Urinary bladder (tissue), 4 donors: ENCODE measurements at places on chromosomes 2 and 18. TPM values are rescaled to one million over a fixed set of nuclear protein-coding genes. Genes with fewer than 3 reads are reported as not detected.

DNA sequence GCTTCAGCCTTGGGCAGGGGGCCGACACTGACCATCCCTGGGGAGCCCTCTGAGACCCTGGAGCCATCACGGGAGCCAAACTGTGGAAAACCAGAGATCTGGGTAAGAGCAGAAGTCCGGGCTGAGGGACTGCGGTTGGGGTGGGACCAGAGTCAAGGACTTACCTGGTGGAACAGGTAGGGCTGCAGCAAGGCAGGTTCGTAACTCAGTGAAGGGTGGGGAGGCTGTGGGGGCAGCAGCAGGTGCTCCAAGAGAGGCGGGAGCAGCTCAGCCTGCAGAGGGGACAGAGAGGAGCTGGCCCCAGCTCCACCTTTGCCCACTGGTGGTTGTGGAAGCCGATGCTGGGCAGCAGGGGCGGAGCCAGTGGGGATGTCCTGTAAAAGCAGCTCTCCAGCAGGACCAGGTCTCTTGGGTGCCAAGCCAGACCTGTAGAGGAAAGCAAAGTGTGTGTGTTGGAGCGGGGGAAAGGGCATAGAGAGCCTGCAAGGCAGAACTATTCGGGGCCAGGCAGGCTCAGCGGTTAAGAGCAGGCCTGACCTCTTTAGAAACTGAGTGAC is 6.7 kb downstream of the PTPRN start:
- DNase-seq = no peak

- DNase-seq = no peak
These were observed 27.4 kb upstream of the ERCC3 start for GRCh38 chr2:127321303-127321702.

DNA sequence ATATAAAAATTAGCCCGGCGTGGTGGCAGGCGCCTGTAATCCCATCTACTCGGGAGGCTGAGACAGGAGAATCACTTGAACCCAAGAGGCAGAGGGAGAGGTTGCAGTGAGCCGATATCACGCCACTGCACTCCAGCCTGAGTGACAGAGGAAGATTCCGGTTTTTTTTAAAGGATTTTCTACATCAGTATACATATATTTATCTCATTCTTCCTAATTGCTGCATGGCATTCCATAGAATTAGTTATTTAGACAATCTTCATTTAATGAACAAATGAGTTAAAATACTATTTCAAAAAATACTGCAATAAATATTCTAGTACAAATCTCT is 2.0 kb downstream of the GTF3C2 start:
- no peak for DNase-seq

- DNase-seq = no peak
These were observed 644 bp upstream of the DYM start for GRCh38 chr18:49460976-49461601.

- DNase-seq = no peak
These were observed 22.9 kb downstream of the SLC66A2 start for GRCh38 chr18:79928563-79928960.

GRCh38 chr2:82994151-82994550 is 1464.9 kb downstream of the SUCLG1 start:
- no peak for DNase-seq

GRCh38 chr18:8257851-8258434 is 351.3 kb upstream of the RAB12 start:
- DNase-seq = no peak

DNA sequence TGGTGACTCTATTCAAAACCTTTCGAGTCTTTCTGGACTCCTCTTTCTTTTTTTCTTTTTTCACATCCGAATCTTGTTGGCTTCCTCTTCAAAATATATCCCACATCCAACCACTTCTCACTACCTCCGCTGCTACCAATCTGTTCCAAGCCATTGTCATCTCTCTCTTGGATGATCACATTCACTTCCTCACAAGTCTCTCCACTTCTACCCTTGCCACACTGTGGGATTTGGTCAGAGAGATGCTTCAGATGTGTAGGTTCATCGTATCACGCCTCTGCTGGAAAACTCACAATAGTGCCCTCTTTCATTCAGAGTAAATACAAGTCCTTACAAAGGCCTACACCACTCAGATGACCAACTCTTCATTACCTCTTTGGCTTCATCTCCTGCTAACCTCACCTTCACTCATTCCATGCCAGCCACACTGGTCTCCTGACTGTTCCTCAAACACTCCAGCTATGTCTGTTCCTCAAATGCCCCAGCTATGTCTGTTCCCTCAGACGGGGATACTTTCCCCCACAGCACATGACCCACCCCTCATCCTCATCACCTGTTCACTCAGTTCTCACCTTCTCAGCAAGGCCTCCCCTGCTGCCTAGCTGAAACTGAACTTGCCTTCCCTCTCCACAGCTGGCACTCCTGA is 67.2 kb upstream of the PELI1 start:
- no peak for DNase-seq

GRCh38 chr2:5563411-5563810 is 128.8 kb upstream of the SOX11 start:
- no peak for DNase-seq

- DNase-seq = no peak
These were observed 50.7 kb upstream of the LINC00305 start for GRCh38 chr18:64199581-64199980.

DNA sequence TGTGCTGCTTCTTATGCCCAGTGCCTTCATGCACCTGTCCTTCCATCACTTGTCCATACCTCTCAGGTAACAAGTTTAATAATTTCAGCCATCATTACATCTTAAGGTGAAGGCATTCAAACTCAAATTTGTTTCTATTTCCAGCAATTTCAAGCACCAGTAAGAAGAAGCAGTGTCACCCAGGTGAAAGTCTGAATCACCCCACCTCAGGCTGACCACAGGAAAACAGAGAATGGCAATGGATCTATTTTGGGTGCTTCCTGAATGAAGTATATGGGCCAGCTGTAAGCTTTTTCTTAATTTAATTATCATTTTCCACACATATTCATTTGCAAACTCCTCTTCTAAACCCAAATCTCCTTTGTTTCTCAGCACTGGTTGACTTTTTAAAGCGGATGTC is 372.7 kb upstream of the SOX11 start:
- no peak for DNase-seq

- no peak for DNase-seq
These were observed 208.1 kb downstream of the VAPA start for GRCh38 chr18:10121786-10122515.

DNA sequence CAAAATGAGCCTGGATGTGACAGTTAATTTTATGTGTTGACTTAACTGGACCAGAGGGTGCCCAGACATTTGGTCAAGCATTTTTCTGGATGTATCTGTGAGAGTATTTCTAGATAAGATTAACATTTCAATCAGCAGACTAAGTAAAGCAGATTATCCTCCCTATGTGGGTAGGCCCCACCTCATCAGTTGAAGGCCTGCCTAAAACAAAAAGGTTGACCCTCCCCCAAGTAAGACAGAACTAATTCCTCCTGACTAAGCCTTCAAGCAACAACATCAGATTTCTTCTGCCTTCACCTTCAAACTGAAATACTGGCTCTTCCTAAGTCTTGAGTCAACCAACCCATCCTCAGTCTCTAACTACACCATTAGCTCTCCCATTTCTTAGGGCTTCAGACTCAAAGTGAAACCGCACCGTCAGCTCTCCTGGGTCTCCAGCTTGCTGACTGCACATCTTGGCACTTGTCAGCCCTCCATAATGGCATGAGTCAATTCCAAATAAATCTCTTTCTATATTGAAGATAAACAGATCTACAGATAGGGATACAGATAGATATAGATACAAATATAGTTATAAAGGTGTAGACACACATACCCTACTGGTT is 47.9 kb downstream of the MEMO1 start:
- no peak for DNase-seq

DNA sequence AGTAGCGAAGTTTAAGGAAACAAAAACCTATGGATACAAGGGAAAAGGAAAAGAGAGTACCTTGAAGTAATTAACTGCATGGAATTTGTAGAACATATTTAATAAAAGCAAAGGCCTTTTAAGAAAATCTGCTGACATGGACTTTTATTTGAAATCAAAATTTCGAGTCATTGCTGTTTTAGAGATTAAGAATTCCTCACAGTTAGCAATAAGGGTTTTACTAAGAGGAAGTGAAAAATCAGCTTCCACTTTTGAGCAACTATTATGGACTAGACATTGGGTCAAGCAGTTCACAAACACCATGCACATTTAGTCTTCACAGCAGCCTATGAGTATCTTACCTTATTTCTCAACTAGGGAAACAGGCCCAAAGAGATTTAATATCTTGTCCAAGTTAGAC is 876.3 kb downstream of the BCL11A start:
- no peak for DNase-seq

DNA sequence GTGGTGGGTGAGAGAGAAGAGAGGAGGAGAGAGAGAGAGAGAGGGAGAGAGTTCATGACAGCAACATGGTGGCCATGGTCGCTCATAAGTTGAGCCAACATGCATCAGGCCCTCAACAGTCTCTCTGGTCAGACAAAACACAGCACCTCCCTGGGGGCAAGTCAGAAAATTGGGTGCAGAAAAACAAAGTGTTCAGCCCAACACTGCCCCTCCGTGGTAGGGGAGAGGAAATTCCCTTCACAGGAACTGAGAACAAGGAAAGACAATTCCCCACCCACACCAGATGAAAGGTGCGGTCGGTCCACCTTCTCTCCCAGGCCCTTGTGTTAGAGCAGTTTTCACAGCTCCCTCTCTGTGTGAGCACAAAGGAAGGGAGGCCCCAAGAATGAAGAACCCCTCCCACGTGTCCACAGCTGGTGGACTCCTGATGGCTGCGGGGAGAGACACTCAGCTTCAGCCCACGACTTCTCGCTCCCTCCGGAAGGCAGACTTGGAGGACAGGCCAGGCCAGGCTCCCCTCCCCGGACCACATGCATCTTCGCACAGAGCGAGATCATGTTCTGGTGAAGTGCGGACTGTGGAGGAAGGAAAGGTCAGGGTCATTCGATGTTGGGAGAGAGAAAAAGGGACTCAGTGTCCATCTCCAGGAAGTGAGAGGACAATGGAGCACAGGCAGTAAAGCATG is 181.7 kb downstream of the ANAPC1 start:
- DNase-seq = no peak

GRCh38 chr18:77133835-77134496 is 1.4 kb upstream of the MBP start:
- no peak for DNase-seq

DNA sequence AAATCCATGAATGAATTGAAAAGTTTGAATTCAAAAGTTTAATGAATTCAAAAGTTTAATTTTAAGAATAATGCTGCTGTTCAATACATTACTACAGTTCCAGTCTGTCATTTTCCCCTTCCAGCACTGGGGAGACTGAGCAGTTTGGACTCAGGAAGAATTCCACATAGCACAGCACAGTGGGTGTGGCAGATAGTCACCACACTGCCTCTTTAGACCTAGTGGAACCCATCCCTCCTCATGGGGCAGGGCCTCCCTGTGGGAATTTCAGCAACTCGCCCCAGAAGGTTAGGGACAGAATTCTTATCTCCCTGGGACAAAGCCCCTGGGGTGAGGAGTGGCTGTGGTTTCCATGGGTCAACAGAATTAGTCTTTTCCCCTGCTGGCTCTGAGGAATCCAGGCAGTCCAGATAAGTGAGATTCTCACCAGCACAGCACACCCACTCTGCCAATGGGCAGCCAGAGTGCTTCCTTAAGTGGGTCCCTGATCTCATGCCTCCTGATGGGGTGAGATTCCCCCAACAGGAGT is 442.0 kb upstream of the SYT4 start:
- no peak for DNase-seq

- no peak for DNase-seq
These were observed 254.5 kb downstream of the DSEL start for GRCh38 chr18:67261931-67262552.

DNA sequence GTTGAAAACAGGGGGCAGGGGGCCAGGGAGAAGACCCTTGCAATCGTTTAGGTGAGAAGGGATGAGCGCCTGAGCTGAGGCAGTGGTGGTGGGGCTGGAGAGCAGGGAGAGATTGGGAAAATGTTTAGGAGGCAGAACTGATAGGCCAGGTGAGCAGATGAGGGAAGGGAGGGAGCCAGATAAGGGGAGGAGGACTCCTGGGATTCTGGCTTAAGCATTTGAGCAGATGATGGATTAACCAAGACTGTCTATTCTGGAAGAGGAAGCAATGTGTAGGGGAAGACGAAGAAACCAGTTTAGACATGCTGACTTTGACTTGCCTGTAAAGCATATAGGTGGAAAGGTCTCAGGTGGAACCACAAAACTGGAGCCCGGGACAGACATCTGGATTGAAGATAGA is 49.9 kb upstream of the ASPRV1 start:
- DNase-seq = no peak

- DNase-seq = no peak
These were observed 156.1 kb upstream of the RBMS1 start for GRCh38 chr2:160649698-160650097.

DNA sequence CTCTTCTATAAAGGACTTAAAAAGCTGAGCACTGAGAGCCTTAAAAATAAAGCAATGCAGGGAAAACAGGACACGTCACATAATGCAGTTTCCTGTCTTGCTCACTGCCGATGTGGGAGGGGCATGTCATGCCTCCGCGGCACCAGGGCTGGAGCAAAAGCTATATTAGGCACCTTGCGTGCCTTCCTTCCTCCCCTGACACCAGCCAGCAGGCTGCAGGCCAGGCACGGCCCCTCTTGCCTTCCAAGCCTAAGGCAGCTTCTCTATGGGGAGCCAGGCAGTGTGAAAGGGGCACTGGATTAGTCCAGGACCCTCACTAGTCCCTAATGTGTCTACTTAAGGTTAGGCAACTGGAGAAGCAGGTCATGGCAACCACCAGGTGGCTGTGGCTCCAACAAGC is 26.3 kb downstream of the MRPL35 start:
- DNase-seq = no peak

DNA sequence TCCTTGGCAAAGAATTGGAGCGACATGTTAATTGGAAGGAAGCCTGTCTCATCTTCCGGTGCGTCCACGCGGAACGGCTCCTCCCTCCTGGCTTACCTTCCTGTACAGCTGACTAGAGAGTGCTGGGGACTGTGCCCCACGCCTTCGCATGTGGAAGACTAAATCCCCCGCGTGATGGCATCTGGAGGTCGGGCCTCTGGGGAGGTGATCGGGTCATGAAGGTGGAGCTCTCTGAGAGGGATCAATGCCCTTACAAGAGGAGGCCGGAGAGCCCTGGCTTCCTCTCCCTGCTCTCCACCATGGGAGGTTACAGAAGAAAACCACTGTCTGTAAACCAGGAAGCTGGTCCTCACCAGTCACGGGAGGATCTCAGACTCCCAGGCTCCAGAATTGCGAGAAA is 104.1 kb upstream of the OTOS start:
- DNase-seq = no peak

- DNase-seq = no peak
These were observed 46.2 kb upstream of the COPS8 start for GRCh38 chr2:237039301-237040031.

- DNase-seq = no peak
These were observed 11.8 kb downstream of the CCDC85A start for GRCh38 chr2:56195563-56195962.

The MARS2 gene
- total RNA-seq = 3.8 TPM

The TUBA4B gene
- not detected for total RNA-seq

The M1AP gene
- 0.21 TPM for total RNA-seq

The ANKRD62 gene
- total RNA-seq = 0.11 TPM

The MBD1 gene
- total RNA-seq = 39.9 TPM

The NMUR1 gene
- 0.26 TPM for total RNA-seq

The RRM2 gene
- total RNA-seq = 24.8 TPM

The GPR148 gene
- not detected for total RNA-seq
